Hematopoietic multipotent progenitor cell treated with erythropoietin and hydrocortisone succinate and interleukin-3 and kit ligand, for 4 days (in vitro differentiated cells): ENCODE measurements at places on chromosomes 12 and 14.

- no peak for DNase-seq
Observed at GRCh38 chr12:49261721-49262120, 3.2 kb upstream of the TUBA1C start.

GRCh38 chr12:131529196-131530040 lies 181.5 kb upstream of the SFSWAP start:
- no peak for DNase-seq

GRCh38 chr12:82919388-82920054 lies 232.8 kb downstream of the TMTC2 start:
- peak; percentile 2 for DNase-seq

DNA sequence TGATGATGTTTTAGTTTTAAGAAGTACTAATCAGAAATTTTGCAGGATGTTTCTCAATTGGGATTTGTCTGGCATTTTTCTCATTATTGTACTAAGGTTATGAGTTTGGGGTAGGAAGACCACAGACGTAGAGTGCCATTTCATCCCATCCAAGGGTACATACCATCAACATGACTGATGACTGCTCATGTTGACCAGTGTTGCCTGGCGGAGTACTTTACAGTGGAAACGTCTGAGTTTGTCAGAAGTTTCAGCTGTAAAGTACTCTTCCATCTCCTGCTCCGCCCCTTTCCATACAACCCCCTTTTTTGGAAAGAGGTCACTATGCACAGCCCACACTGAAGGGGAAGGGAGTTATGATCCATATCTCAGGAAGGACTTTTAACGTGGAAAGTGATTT lies 74.2 kb downstream of the RCOR1 start:
- no peak for DNase-seq

DNA sequence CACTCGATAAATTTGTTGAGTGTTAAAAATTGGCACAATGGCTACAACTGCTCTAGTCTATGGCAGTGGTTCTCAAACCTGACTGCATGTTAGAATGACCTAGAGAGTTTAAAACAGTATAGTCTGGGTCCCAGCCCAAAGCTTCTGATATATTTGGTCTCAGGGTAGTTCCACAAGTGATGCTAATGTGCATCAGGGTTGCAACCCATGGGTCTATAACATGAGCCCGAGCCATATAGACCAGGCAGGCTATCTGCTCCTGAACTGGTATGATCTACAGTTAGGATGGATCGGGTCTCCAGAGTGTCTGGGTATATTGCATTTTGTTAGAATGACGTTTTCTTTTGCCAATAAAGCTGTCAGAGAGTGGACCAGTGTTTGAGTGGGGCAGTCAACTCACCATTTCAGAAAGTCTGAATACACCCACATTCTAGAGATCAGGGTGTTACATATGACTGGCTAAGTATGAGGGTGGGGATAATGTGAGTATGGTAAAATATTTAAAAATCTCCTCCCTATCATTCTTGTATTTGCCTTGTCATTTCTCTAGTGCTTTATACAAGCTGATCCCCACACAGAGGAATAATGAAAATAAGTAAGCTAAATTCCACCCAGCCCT lies 80.9 kb downstream of the FRMD6 start:
- DNase-seq, result no peak

DNA sequence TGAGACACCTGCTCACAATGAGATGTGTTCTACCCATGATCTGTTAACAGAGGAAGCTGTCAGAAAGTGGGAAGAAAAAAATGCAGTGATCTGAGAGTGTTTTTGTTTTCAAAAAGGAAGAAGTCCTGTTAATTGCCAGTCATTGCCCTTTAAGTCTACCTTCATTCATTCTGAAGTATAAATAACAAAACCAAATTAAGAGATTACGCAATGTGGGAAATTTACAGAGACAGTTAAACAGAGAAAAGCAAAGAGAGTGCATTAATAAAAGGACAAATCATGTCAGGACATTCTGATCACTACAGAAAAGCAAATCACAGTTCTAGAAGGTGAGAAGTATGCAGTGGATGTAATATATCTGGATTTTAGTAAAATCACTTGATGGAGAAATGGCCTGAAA lies 154.2 kb downstream of the NRXN3 start:
- no peak for DNase-seq

DNA sequence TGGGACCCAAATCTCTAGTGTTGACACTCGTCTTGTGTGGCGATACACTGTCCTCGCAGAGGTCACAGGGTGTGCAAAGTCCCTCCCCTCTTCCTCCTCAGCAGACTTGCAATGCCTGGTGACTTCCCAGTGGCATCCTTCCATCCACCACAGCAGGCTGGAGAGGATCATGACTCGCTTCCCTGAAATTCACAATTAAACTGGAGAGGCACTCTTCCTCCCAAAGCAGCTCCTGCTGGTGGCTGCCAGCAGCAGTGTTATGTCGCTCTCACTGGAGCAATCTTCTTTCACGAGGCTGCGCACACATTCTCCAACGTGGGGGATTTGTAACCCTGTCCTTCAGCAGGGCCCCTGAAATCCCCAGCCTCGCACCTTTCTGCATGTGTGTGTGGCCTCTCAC lies 145.2 kb upstream of the TMCC3 start:
- DNase-seq, result no peak
